ENCODE measurements at places on chromosomes 7 and 10.

DNA sequence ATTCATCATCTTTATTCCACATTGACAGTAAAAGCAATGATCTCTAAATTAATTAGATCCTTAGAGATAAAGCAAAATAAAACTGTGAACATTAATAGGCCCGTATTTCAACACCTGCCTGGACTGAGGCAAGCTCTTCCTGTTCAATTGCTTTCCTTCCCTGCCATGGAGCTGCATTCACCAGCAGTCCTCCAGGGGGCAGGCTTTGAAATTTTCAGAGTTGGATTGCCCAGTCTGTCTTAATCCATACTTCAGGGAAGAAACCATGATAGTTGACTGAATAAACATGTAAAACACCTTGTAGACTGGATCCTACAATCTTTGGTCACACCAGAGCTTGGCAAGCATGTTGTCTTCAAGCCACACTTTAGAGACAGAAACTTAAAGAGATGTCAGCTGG, 936.6 kb downstream of the NRG3 start:
- no peak for DNase-seq

DNA sequence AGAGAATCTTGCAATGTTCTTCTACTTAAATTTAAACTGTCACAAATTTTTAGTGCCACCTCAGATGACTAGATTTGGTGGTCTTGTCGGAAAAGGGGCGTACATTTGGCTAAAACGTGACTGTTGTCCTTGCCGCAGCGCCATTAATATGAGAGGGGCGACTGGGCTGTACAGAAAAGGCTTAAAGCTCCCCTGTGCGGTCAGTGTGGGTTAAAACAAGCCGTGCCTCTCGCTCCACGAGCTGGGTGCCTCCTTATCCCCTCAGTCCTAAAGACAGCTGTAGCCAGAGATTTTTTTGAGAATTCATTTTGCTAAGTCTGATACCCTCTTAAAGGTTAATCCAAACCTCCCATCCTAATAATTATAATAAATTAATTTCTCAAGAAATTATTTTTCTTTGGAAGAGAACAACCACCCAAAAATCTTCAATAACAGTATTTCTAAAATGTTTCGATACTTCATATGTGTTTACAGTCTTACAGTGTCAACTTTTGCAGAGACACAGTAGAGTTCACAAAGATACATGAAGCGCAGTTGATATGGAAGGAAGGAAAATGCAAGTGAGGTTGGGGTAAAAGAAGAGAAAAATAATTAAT, 68.6 kb downstream of the C7orf25 start:
- no peak for DNase-seq

DNA sequence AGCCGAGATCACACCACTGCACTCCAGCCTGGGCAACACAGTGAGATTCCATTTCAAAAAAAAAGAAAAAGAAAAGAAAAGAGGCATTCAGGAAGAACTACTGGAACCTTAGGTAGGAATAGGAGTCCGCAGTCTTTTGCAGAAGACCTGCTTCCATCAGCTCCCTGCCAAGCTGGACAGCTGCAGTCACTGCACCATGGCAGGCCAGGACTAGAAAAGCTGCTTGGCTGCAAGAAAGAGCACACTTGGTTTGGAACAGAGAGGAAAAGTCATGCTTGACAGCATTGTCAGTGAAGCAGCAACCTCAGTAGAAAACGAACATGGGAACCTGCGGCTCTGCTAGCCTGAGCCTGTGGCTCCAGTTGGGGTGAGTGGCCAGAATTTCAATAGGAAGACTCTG, 104.3 kb downstream of the MARCHF5 start:
- DNase-seq, result no peak

GRCh38 chr7:298375-298702, 8.4 kb downstream of the FOXL3 start:
- DNase-seq, result no peak

DNA sequence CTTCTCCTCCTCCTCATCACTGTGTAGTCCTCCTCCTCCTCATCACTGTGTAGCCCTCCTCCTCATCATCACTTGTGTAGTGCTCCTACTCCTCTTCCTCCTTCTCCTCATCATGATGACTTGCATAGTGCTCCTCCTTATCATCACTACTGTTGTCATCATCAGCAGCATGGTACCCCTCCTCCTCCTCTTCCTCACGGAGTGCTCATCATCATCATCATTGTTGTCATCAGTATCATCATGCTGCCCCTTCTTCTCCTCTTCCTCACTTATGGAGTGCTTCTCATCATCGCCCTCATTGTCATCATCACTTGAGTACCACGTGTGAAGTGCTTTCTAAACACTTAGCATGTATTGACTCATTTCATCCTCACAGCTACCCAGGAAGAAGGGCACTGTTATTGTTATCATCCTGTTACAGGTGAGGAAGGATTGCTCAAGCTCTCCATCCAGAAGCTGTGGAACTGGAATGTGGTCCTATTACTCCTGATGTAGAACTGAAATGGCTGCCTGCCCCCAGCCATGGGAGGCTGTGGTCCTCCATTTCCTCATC, 122.8 kb upstream of the SHH start:
- DNase-seq, result no peak

- DNase-seq, result no peak
Measured at GRCh38 chr7:46756256-46756655, 825.7 kb downstream of the TNS3 start.

- no peak for DNase-seq
Measured at GRCh38 chr7:44643206-44643605, 36.8 kb downstream of the OGDH start.

DNA sequence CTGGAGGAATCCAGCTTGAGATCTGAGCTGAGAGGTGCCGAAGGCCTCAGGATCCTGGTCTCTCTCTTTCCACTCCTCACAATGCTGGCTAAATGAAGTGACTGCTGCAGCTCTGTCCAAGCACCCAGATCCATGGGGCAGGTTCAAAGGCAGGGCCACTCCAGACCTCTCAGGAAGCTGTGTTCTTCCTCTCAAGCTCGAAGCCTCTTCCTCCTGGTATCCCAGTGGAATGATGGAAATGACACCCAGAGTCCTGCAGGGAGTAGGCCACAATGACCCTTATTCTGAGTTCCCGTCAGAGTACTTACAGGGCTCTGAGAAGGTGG, 574.1 kb downstream of the GRID1 start:
- no peak for DNase-seq

- DNase-seq, result no peak
Measured at GRCh38 chr10:97534746-97535367, 36.1 kb downstream of the UBTD1 start.

GRCh38 chr10:69209787-69210484, 10.2 kb upstream of the HKDC1 start:
- no peak for DNase-seq

- DNase-seq, result no peak
Measured at GRCh38 chr10:125136087-125136486, 24.3 kb downstream of the CTBP2 start.

- DNase-seq, result no peak
Measured at GRCh38 chr10:122657255-122657654, 42.4 kb downstream of the C10orf120 start.

GRCh38 chr7:30635798-30636197, 41.1 kb downstream of the GARS1 start:
- no peak for DNase-seq

GRCh38 chr7:18341756-18342155, 153.8 kb upstream of the HDAC9 start:
- DNase-seq, result no peak

DNA sequence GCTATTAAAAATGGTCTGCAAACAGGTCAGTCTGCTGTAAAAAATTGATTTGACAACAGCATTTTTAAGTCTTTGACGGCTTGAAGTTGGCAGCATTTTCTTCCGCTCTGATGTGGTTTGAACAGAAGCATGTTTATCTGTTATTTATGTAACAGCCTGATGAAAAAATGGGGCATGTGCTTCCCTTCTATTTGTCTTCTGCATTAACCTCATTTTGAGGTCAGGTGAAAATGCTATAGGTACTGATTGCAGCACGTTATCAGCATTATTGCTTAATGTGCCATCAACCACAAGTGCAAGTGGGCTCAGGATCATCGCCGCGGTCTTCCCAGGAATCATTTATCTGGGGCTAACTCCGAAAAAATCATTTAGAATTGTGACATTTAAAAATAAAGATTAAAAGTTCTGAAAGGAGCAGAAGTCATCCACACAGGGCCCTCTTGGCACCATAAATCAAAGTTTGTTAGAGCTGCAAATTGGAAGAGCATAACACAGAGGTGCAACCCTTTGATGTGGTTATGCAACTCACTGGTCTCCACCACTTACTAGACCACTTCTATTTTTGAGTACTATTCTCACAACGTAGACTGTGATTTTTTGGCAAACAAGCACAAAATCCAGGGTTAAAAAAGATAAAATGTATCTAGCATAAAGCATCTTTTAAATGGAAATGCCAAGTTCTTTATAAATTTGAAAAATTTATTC, 307.7 kb downstream of the MDFIC start:
- DNase-seq, result no peak

DNA sequence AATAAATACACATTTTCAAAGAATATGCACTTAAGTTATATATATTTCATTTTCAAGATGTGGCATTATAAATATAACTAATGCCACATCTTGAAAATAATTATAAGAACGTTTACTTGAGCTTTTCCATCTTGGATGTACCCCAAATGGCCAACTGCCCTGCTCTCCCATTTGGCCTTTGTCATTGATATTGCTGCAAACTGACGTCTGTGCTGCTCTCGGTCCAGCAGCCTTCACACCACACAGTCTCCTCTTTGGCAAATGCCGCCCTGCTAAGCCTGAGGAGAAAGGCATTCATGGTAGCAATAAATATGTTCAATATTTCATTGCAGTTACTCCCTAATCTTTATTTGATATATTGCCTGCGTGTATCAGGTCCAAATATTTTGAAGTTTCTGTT, 384.6 kb upstream of the ADARB2 start:
- no peak for DNase-seq

GRCh38 chr7:157310676-157311185, 26.1 kb upstream of the DNAJB6 start:
- DNase-seq, result no peak

GRCh38 chr10:128036746-128037543, 89.3 kb downstream of the MKI67 start:
- DNase-seq, result no peak

DNA sequence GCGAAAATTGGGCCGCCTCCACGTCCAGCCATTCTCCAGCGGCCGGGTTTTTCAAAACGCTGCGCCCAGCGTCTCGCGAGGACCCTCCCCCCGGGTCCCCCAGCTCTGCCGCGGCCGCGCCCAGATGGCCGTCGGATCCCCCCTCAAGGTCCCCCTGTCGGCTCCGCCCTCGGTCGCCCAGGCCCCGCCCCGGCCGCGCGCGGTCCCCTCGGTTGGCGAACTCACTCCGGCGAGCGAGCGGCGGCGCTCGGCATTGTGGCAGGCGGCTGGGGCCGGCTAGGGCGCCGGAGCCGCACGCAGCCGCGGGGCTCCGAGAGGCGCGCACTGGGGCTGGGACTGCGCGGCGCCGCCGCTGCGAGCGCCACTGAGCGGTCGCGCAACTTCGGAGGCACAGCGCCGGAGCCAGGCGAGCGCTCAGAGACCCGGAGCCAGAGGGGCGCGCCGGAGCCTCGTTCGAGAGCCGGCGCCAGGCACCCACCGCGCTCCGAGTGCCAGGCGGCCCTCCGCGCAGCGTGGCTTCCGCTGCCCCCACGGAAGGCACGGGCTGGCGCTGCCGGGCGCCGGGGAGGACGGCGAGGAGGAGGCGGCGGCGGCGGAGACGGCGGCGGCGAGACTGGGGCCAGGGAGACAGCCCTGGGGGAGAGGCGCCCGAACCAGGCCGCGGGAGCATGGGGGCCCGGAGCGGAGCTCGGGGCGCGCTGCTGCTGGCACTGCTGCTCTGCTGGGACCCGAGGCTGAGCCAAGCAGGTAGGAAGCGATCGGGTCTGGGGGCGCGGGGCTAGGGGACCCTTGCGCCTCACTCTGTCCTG, at the start of gene UNC5B:
Gene UNC5B, plus strand, starts transcription at position 253 of the 809 bp plus-strand sequence. Its CDS starts 416 bp downstream, at position 669.
- DNase-seq, result peak; percentile 35

- no peak for DNase-seq
Measured at GRCh38 chr7:24069751-24070150, 214.2 kb upstream of the NPY start.

GRCh38 chr10:119770928-119771327, 45.1 kb downstream of the INPP5F start:
- DNase-seq, result no peak

DNA sequence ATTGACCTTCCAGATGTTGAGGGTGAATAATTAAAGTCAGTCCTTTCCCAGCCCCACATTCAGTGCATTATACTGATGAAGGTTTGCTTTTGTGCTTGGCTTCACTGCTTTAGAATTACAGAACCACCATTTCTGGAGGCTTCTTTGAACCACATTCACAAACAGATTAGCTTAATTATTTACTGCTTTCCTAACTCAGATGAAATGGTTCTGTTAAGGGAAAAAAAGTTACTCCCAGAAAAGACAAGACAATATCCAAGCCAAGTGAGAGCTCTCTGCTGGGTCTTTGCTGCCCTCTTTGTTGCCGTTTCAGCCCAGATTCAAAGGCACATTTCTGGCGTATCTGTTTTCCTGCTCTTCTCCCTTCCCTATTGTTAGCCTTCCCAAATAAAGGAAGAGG, 188.9 kb downstream of the AHR start:
- DNase-seq, result no peak

DNA sequence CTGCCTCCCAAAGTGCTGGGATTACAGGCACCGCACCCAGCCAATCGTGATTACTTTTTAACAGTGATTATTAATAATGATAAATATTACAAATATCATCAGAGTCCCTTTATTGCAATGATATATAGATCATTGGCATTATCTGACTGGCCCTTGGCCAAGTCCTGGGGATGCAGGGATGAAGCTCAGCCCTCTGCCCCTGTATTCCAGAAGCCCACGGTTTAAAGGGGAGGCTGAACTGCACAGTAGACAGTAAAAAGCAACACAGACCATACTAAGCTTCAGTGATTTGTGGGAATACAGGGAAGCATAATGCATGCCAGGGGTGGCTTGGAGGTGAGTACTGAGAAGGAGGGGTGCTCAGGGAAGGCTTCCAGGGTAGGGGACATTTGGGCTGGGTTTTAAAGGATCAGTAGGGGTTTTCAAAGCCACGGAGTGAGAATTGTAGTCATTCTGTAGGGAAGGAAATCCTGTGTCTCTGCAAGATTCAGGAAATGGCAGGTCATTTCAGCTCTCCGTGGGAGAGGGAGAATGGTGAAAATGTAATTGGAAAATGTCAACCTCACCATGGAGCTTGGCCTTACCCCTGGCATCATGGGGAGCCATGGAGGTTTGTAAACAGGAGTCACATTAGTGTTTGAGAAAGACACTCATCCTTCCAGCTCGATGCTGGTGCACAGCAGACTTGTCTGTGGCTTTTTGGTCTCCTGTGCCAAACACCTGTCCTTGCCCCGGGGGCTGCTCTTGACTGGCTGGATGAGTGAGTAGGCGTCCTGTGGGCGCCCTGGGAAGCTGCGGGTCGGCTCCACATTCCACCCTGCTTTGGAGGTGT, 8.8 kb downstream of the ADAMTS14 start:
- DNase-seq, result no peak

Measured in stimulated activated CD8-positive, alpha-beta memory T cell treated with anti-CD3 and anti-CD28 coated beads, Interleukin-12 subunit alpha, Interleukin-12 subunit beta, amount 100 ng/mL, for 4 hours (primary cell).